ENCODE measurements at places on chromosomes 16 and 17.
A peak's percentile ranks its signal among the peaks of the same experiment; 100 is the strongest.

- DNase-seq = no peak
These were observed 12.3 kb upstream of the SEPHS2 start for GRCh38 chr16:30457743-30458560.

DNA sequence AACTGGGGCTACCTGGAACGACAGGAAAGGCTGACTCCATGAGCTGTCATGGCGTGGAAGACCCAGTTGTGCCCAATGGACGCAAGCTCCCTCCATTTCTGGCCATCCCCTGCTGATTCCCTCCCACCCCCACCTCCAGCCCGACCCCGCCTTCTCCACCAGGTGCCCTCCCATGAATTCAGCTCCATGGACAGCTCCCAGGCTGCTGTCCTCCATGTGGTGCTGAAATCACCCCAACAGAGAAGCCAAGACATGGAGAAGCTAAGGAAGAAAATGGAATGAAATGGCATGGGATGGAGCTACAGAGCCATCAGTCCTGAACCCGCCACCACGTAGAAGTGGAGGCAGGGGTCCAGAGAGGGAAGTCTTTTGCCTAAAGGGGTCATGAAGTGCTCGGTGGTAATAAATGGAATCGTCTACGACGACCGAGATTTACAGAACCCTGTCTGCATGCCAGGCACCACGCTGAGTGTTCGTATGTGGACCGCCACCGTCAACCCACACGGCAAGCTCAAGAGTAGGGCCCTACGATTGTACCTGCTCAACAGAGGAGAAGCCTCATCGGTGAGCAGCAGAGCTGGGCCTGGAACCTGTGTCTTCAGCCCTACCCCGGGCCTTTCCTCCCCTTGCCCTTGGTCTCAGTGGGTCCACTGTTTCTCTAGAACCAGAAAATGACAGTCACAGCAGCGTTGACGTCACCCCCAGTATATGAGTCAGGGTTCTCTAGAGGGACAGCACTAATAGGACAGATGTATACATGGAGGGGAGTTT is 9.3 kb upstream of the ZC3H18 start:
- DNase-seq = no peak

DNA sequence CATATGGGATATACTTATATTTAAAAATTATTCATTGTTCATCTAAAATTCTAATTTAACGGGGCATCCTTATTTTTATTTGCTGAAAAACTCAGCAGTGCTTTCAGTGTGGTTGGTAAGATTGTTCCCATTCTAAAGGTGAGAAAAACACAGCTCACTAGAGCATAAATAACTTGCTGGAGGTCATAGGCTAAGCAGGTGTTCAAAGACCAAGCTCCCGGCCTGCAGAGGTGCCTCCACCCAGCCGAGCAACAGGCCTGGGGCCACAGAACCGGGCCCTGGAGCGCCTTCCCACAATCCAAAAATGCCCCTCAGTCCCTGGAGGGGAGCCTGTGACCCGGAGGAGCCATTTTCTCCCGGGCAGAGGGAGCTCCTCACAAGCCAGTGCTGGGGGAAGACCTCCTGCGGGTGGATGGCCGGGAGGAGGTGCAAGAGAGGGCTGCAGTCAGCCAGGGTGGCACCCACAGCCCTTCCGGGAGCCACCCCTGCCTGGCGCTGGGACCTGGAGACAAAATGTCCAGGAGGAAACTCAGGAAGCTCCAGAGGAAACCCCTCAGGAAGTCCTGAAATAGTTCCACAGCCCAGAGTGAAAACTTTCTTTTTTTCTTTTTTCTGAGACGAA is 14.7 kb downstream of the ABR start:
- no peak for DNase-seq

DNA sequence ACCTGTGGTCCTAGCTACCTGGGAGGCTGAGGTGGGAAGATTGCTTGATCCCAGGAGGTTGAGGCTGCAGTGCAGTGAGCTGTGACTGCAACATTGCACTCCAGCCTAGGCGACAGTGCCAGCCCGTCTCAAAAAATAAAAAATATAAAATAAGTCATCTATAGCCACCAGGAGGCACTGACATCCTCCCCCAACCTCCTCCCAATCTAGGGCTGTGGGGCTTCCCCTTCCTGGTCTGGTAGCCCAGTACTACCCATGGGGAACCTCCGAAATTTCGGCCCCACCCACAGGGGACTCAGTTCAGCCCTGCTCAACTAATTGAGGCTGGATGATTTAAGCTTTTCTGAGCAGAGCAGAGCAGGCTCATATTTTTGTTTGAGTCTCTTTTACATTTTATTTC is 3.2 kb downstream of the ZSCAN10 start:
- DNase-seq = no peak

GRCh38 chr16:12149971-12150370 is 173.4 kb downstream of the SNX29 start:
- no peak for DNase-seq

DNA sequence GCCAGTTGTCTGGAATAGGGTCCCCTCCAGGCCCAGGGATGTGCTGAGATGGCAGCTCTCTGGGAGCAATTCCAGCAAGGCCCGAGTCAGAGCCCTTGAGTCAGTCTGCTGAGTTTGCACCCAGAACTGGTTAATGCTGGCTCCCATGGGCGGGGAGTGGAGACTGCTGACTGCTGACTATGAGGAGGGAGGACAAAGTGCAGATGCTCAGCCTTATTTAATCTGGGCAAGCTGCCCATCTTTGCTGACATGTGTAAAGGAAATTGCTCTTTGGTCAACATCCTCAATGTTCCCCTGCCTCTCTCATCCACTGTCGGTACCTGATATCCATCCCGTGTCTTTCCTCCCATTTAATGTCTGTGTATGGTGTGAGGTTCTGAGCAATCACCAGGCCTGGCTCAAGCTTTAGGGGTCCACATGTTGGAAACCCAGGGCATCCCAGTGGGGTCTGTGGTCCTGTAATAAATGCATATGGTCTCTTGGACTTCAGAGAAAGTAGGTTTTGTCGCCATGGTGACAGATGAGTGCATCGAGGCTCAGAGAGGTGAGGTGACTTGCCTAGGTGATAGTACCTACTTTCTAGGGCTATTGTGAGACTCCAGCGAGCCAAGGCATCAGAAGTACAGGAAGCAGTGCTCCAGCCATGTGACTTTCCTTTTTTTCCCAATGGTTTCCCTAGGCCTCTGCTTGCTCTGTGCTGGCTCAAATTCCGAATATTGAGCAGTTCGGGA is 20.0 kb upstream of the RNF135 start:
- DNase-seq = peak; percentile 66

GRCh38 chr16:89366561-89367537 is 123.5 kb downstream of the ANKRD11 start:
- DNase-seq = no peak
